ENCODE measurements at places on chromosomes 5 and 9.

GRCh38 chr9:137333016-137333671 lies 31.1 kb upstream of the NRARP start:
- no peak for DNase-seq
- no peak overlapping the region for H3K27ac ChIP-seq
- H3K36me3 ChIP-seq: no peaks in the 10 kb centered on the region
- H3K27me3 ChIP-seq: no peaks in the 10 kb centered on the region
- no peak overlapping the region for H3K4me3 ChIP-seq

GRCh38 chr9:26809795-26810194 lies 82.8 kb downstream of the CAAP1 start:
- no peak overlapping the region for H3K27ac ChIP-seq
- H3K4me1 ChIP-seq: no peaks in the 10 kb centered on the region
- H3K27me3 ChIP-seq: peaks cover 4% of the 10 kb centered on the region

DNA sequence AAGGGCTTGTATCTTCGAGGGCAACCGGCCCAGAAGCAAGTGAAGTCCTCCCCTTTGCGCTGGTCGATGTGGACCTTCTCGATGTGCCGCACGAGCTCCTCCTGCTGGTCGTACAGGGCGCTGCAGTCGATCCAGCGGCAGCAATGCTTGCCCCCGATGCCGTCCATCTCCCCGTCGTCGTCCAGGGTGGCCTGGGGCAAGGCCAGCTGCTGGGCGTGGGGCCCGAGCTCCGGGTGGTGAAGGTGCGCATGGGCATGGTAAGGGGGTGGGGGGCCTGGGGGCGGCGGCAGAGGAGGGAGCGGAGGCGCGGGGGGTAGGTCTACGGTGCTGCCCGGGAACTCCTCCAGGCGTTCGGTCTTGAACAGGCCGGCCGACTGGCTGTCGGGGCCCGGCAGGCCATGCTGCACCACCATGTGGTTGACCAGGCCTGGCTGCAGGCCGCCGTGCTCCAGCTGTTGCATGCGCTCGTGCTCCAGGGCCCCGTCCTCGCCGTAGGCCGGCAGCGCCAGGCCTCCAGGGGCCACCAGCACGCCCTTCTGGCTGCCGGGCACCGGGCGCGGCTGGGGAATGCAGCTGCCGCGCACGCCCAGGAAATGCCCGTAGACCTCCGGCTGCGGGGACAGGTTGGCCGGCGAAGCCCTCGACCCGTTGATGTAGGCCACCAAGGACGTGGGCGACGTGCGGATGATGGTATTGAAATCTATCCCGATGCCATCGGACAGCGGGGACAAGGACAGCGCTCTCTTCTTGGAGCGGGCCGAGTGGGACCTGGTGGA lies 181.8 kb downstream of the GLIS3 start:
- H3K27ac ChIP-seq: no peak overlapping the region
- no peaks in the 10 kb centered on the region for H3K27me3 ChIP-seq
- no peaks in the 10 kb centered on the region for H3K4me1 ChIP-seq
- H3K4me3 ChIP-seq: no peak overlapping the region

DNA sequence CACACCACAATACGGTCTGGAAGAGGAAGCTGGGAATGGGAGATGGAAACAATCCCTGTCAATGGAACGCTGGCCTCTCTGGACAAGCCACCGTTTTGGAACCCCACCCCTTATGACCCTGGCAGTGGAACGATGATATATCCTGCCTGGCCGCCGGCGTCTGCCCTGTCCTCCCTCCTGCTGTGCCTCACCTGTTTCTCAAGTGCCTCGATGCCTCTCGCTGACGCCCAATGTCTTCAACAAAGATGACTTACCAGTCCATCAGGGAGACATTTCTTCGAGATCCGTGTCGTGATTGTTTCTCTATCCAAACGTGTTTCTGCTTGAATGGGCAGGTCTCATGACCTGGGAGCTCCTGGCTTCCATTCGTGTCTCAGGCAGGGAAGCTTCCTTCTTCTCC lies 476.5 kb downstream of the SPATA31A7 start:
- no peaks in the 10 kb centered on the region for H3K36me3 ChIP-seq
- H3K4me3 ChIP-seq: no peak overlapping the region
- H3K27ac ChIP-seq: no peak overlapping the region
- H3K27me3 ChIP-seq: no peaks in the 10 kb centered on the region
- H3K4me1 ChIP-seq: no peaks in the 10 kb centered on the region

GRCh38 chr9:105414947-105415661 lies 32.7 kb upstream of the FSD1L start:
- H3K27me3 ChIP-seq: peaks cover 9% of the 10 kb centered on the region
- H3K36me3 ChIP-seq: no peaks in the 10 kb centered on the region
- H3K4me1 ChIP-seq: peaks cover 3% of the 10 kb centered on the region
- H3K27ac ChIP-seq: no peak overlapping the region
- peak; percentile 19 for DNase-seq

GRCh38 chr5:61614606-61615005 lies 282.5 kb downstream of the ZSWIM6 start:
- no peak for DNase-seq
- no peaks in the 10 kb centered on the region for H3K36me3 ChIP-seq
- peaks cover 7% of the 10 kb centered on the region for H3K27me3 ChIP-seq

DNA sequence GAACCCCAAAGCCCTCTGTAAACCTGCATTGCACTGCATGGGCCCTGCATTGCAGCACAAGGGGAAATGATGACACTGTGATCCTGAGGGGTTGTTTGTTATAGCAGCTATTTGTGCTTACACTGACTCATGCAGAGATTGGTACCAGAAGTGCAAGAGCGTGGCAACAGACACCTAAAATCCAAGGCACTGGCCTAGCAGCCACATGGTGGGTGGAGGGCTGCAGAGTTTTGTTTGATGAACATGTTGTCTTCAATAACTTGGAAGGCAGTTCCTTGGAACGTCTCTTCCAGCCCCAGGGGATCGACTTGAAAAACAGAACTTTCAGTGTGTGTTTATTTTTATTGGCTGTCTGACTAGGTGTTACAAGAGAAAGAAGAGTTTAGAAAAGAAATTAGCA lies 14.5 kb downstream of the FCN2 start:
- no peaks in the 10 kb centered on the region for H3K4me1 ChIP-seq
- no peak overlapping the region for H3K4me3 ChIP-seq
- H3K27me3 ChIP-seq: no peaks in the 10 kb centered on the region
- H3K36me3 ChIP-seq: no peaks in the 10 kb centered on the region
- no peak overlapping the region for H3K27ac ChIP-seq

DNA sequence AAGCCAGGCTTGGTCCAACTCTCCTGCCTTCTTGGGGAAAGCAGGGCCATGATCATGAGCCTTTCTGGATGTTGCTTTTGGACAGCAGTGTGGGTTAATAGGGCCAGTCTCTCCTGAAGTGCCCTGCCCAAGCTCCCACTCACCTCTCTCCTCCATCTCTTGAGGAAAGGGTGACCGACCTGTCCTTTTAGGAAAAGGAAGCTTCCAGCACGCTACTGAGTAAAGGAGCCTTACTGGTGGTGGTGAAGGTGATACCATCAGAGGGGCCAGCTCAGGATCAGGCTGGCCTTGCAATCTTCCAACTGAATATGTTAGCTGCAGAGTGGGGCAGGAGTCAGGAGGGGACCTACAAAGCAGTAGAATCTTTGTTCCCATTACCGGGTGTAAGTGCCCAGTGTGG lies 2.2 kb upstream of the RGS3 start:
- no peaks in the 10 kb centered on the region for H3K4me1 ChIP-seq
- no peak overlapping the region for H3K4me3 ChIP-seq
- H3K27me3 ChIP-seq: no peaks in the 10 kb centered on the region
- H3K36me3 ChIP-seq: no peaks in the 10 kb centered on the region
- H3K27ac ChIP-seq: no peak overlapping the region
- no peak for DNase-seq

- H3K4me1 ChIP-seq: peaks cover 25% of the 10 kb centered on the region
- no peak for DNase-seq
- H3K27ac ChIP-seq: no peak overlapping the region
- H3K36me3 ChIP-seq: no peaks in the 10 kb centered on the region
These were observed 345 bp downstream of the DNAI1 start for GRCh38 chr9:34458959-34459340.

GRCh38 chr9:109593612-109594011 lies 95.5 kb upstream of the PTPN3 start:
- no peak for DNase-seq
- no peak overlapping the region for H3K27ac ChIP-seq
- H3K27me3 ChIP-seq: peaks cover 5% of the 10 kb centered on the region
- no peaks in the 10 kb centered on the region for H3K4me1 ChIP-seq
- H3K4me3 ChIP-seq: no peak overlapping the region

DNA sequence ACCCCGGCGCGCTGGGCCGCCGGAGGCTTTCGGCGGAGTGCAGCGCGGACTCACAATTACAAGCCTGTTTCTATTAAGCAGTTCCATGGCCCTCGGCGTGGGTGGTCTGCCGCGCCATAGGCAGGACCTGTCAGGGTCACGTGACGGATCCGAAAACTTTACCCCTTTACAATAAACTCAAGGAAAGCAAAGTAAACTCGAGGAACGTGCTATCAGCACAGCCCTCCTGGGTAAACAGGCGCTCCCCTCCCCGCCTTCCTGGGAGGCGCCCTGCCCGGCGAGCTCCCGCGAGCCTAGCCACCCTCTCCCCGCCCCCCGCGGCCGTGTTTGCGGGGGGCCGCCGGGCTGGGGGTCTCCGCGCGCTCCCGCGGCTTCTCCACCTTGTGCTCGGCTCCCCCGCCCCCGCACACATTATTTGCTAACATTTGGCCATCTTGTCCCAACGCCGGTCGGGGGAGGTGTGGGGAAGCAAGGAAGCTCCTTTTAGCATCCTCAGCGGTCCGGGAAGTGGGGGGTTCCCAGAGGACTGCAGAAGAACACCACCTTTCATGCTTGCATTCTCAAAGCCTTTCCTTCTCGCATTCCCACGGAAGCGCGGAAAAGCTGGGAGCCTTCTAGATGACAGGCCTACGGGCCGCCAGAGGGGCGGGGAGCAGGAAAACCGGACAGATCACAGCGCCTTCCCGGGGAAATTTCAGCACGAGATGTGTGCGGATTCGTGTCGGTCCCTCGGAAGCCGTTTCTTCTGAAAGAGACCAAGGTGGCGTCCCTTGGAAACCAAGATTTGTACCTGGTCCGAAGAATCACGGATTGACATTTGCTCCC lies at the start of gene PTCH1:
TSS of gene PTCH1 (minus strand) at position 238 of the 825 bp plus-strand sequence.
- H3K4me1 ChIP-seq: peaks cover 23% of the 10 kb centered on the region
- H3K27me3 ChIP-seq: peaks cover 11% of the 10 kb centered on the region
- H3K27ac ChIP-seq: no peak within 1 kb of the TSS
- peak; percentile 47 for DNase-seq
- peak within 1 kb of the TSS; percentile 62 for H3K4me3 ChIP-seq

DNA sequence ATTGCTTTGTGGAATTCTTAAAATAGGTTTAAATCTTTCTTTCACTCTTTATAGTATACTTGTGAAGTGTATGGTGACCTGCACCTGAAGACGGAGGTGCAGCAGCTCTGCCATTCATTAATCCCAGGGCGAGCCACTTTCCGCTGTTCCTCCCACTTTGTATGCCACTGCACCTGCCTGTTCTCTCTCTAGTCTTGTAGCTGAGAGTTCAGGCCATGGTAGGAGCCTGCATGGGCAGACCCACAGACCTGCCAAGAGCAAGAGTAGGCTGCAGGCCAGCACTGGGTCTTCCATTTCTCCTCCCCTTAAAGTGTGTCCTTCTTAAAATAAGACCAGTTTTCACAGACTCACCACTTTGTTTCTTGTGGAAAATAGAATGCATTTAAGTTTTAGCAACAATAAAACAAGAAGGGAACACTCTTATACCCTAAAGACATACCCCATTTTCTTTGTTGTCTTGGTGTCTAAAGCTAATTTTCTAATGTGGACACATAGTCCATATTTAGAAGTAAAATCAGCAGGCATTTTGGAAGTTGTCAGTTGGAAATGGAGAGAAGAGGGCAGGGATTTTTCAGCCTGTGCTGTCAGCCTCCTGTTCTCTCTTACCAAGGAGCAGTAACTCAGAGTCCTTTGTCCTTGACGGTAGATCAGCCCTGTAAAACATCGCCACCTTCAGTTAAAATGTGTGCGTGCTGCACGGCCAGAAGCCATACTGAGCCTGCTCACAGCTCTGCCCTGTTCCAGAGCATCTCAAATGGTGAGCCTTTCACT lies 103.2 kb downstream of the SNCAIP start:
- H3K36me3 ChIP-seq: no peaks in the 10 kb centered on the region
- H3K27ac ChIP-seq: no peak overlapping the region
- H3K27me3 ChIP-seq: no peaks in the 10 kb centered on the region
- H3K4me3 ChIP-seq: no peak overlapping the region
